IPS DF 6.9 (cell line): ENCODE measurements at places on chromosomes 1 and 21.

- no peak for DNase-seq
Measured at GRCh38 chr1:169574336-169574735, 11.9 kb downstream of the F5 start.

- DNase-seq = no peak
Measured at GRCh38 chr1:65177457-65177856, 29.5 kb downstream of the AK4 start.

- no peak for DNase-seq
Measured at GRCh38 chr1:183303901-183304300, 114.3 kb downstream of the NMNAT2 start.

- DNase-seq = no peak
Measured at GRCh38 chr1:208393826-208394225, 149.6 kb upstream of the PLXNA2 start.

GRCh38 chr1:100075773-100076172 is 57.0 kb downstream of the SASS6 start:
- no peak for DNase-seq

- DNase-seq = no peak
Measured at GRCh38 chr1:35570589-35571137, 2.5 kb upstream of the TFAP2E start.

DNA sequence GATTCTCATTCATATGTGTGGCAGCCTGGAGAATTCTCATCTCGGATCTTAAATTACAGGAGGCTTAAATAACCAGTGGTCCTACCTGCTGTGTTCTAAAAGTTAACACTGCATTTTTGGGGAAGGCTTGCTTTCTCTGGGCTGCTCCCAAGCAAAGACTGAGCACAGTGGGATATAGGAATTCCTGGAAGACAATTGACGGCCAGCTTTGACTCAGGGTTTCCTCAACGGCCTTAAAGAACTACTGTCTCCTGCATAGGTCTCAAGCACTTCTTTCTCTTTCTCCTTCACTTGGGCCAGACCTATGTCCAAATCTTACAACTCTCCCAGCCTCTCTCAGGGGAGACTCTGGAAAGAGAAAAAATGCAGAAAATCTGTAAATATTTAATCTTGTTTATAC is 1.0 kb upstream of the KRTAP13-3 start:
- DNase-seq = no peak

DNA sequence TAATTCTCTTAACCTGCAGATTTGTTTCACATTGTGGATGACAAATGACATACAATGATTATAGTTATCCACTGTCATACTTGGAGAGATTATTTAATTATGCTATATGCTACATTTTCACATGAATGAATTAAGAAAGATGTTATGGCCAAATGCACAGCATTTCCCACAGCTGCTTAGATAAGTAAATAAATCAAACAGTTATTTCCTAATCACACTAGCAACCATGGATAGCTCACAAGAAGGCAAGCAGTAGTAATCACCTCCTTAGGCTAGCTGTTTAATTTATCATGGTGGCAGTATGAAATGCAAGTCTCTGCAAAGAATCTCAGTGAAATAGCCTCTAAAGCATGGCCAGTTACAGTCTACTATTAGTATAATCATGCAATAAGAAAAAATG is 1581.5 kb downstream of the NCAM2 start:
- DNase-seq = no peak

GRCh38 chr21:45363921-45364467 is 41.0 kb upstream of the COL18A1 start:
- no peak for DNase-seq

DNA sequence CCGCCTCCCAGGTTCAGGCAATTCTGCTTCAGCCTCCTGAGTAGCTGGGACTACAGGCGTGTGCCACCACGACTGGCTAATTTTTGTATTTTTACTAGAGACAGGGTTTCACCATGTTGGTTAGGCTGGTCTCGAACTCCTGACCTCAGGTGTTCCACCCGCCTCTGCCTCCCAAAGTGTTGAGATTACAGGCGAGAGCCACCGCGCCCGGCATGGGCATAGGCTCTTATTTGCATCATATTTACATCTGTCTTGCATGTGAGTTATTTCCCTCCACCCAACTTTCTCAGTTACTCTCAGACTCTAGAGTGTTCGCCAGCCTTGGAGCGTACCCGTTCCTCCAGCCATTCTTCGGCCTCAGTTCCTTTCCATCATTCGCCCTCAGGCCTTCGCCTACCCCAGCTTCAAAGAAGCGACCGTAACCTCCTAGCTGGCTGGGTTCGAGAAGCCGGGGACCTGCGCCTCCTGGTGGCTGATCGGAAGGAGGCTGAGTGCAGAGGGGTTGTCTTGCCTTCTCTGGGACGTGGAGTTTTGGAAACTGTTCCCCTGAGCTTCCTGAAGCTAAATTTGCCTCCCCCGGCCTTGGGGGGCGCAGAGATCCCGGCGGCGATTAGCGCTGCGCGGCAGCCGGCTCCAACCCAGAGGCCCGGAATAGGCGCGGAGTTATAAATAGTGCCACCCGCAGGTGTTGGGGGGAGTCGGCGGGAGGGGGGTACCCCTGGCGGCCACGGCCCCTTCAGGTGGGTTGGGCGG is 3.6 kb upstream of the ZBTB7B start:
- DNase-seq = no peak

GRCh38 chr1:89286549-89287180 is 14.0 kb upstream of the GBP5 start:
- no peak for DNase-seq

DNA sequence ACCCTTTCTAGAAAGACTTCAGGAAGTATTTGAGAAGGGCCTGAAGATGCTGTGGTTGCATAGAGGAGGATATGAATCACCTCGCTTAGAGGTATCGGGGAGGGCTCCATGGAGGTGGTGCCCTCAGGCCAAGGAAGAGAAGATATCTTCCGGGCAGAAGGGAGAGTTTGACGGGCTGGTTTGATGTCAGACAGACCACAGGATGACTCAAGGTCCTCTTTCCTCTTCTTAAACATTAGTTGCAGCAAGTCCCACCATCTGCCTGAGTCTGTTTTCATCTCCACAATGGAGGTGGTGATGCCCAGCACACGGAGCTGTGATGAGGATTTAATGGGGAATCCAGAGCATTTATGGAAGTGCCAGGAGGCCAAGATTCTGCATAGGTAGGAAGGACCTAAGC is 25.1 kb upstream of the RUNX3 start:
- no peak for DNase-seq

GRCh38 chr1:160208557-160209320 is 3.6 kb downstream of the PEA15 start:
- no peak for DNase-seq

DNA sequence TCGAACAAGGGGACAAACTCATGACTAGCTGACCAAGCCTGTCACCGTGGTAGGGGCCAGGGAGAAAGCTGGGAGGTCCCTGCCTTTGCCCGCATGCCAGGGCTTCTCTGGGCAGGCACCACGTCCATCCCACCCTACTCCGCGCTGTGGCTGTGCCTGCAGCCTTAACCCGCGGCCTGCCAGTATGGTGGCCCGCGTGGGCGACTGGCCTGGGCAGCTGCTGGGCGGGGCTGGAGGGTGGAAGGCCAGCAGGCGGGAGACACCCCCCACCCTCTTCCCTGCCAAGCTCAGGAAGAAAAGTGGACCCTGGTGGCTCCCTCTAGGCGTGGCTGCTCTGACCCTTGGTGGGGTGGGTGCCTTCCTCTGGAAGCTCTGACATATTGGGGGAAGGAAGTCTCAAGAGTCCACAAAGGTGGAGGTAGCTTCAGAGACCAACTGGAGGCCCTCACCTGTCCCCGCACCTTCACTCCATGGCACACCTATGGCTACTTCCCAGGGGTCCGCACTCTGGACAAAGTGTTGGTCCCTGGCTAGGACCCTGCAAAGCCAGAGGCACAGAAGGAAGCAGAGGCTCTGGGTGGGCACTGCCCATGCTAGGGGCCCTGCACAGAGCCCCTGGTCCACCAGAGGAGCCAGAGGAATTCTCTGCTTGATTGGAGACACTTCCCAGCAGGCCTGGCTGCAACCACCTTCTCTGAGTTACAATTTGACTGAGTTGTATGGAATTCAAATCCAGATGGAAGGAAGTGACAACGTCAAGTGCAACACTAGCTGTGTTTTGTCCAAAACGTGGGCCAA is 3.3 kb upstream of the SKI start:
- DNase-seq = no peak

- no peak for DNase-seq
Measured at GRCh38 chr1:157356601-157357000, 195.7 kb downstream of the FCRL5 start.
